ELR (cell line): ENCODE measurements at places on chromosomes 6 and 20.

- DNase-seq = no peak
These were observed 23.5 kb upstream of the SIM1 start for GRCh38 chr6:100488244-100488643.

DNA sequence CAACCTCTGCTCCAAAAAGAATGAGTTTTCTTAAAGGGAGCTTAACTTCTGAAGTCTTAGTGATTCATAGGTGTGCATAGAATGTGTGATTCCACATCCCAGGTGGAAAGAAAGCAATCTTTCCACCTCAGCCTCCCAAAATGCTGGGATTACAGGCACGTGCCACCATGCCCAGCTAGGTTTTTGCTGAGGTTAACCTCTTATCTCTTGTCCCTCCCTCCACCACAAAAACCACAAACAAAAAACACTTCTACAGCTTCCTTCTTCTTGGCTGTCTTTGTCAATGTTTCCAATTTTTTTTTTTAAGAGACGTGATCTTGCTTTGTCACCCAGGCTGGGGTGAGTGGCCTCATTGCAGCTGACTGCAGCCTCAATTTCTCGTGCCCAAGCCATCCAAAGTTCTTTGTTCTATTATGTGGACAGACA is 8.1 kb upstream of the CSE1L start:
- no peak for DNase-seq

GRCh38 chr6:4381381-4381780 is 246.0 kb upstream of the ECI2 start:
- DNase-seq = peak; percentile 74

DNA sequence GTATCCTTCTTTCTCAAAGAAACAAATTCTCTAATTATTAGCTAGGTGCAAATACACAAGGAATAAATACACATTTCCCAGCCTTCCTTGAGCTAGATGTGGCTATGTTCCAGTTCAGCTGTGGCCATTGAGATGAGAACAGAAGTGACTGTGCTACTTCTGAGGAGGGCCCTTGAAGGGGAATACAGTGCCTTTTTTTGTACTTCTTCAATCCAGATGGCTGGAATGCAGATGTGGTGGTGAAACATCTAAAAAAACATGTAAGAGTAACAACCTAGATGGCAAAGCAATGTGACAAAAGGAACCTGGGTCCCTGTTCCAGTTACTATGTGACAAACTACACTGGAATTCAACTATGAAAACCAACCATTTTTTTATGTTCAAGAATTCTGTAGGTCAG is 115.4 kb upstream of the DST start:
- no peak for DNase-seq

GRCh38 chr6:105301756-105302616 is 100.9 kb downstream of the PREP start:
- DNase-seq = no peak

DNA sequence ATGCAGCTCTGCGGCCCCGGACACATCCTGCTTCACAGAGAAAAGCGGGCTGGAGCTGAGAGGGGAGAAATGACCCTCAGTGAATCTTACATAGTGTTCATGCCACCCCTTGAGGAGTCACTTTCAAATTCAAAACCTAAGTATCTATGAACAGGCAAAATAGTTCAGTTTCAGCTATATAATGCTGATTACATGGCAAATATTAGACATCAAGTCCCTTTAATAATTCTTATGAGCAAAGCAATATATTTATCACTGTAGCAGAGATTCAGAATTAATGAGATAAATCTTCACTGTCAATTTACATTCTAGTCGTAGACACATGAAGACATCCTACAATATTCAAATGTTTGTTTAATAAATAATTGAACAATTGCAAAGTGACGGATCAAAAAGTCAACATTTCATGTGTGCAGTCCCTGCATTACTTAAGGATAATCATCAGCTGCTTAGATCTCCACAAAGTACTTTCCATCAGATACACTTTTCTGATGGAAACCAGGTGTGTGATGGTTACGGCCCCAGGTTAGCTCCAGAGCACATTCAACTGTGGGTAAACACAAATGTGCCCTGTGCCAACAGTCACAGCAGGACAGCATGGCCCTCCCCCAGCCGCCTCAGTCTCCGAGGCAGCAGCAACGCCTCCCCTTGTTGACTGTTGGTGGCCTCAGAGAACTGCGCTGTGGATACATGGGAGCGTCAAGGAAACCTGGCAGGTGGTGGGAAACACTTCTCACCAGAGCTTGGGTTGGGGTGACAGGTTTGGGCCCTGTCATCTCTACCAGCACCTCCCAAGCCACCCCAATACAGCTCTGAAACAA is 787 bp upstream of the PRR18 start:
- DNase-seq = no peak

DNA sequence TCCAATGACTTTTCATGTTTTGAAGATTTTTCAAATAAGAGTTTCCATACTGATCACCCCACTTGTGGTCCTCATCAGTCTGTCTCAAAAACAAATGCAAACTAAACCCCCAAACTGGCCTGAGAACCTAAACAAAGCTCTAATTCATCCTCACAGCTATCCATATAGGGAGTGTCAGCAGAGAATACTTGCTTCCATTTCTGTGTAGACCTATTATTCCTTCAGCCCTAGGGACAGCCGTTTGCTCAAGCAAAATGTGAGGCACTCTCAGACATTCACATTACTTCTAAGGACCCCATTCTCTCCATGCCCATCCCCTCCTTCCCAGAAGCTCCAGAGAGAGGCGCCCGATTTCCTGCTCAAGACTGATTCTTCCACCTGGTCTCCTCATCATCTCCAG is 24.6 kb downstream of the DNAAF9 start:
- DNase-seq = no peak

- DNase-seq = no peak
These were observed 358.9 kb downstream of the CENPW start for GRCh38 chr6:126698732-126699240.

DNA sequence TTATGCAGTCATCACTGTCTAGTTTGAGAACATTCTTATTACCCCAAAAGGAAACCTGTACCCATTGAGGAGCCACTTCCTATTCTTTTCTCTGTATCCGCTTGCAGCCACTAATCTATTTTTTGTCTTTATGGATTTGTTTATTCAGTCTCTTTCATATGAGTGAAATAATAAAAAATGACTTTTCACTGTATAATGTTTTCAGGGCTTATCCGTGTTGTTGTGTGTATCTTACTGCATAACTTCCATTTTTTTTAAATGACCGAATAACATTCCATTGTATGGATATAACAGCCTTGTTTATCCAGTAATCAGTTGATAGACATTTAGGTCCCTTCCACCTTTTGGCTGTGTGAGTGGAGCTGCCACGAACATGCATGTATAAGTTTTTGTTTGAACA is 86.6 kb downstream of the ZFAND3 start:
- peak; percentile 27 for DNase-seq

DNA sequence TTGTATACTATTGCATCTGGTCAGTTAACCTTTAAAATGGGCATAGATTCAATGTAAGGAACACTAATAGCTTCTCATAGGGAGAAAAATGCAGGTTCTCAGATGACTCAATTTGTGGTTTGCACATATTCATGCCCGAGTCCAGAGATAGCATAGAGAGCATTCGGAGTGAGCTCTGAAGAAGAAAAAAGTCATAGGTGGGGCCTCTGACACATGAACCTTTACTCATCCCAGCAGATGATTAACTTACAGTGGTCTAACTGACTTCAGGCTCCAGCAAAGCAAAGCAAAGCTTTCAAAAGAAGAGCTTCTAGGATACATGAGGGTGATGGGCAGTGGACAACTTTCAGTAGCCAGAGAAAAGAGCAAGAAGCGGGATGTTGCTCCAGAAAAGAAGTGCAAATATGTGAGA is 55.3 kb upstream of the BTN3A2 start:
- DNase-seq = peak; percentile 99

- peak; percentile 74 for DNase-seq
These were observed 36.2 kb upstream of the MRPS18A start for GRCh38 chr6:43723737-43724295.
